Stimulated activated CD4-positive, alpha-beta T cell treated with anti-CD3 and anti-CD28 coated beads, Interleukin-4, amount 100 ng/mL, for 24 hours (primary cell): ENCODE measurements at places on chromosomes 3 and 15.

DNA sequence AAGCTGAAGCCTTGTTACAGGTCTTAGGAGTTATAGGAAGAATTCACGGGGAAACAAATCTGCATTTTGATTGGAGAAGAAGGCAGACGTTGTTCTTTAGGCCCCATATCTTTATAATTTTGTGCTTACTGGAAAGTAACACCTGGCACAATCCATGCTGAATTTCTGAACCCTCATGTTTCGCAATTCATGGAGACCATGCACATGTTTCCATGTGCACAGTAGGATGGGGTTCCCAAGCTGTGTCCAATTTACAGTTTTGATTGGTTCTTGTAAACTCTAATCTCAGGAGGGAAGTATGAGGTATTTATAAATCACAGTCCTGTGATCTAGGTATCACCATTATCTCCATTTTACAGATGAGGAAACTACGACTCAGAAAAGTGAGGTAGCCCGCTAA lies 7.8 kb upstream of the SCAANT1 start:
- DNase-seq: no peak

DNA sequence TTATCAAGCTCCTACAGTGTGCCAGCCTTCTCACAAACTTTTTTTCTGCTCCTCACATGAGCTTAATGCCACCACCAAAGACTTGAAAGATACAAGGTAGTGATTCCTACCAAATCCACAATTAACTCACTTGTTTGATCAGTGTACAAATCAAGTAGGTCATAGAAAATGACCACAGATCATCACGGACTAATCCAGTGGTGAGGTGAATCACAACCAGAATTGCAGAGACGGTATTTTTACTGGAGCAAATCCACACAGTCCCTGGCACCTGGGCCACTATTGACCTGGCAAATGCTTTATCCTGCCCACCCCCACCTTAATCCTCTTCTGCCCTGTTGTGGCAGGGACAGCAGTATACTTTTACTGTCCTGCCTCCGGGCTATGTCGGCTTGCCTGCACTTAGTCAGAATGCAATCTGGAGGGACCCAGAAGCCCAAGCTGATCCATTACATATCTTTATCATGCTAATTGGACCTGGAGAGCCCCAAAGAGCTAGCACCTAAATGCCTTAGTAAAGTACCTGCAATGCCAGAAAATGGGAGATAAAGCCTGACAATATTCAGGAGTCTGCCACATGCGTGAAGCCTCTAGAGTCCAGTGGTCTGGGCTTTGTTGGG lies 83.9 kb upstream of the CDV3 start:
- DNase-seq: no peak

- no peak for DNase-seq
These were observed 69.8 kb downstream of the FEM1B start for GRCh38 chr15:68347392-68347791.

DNA sequence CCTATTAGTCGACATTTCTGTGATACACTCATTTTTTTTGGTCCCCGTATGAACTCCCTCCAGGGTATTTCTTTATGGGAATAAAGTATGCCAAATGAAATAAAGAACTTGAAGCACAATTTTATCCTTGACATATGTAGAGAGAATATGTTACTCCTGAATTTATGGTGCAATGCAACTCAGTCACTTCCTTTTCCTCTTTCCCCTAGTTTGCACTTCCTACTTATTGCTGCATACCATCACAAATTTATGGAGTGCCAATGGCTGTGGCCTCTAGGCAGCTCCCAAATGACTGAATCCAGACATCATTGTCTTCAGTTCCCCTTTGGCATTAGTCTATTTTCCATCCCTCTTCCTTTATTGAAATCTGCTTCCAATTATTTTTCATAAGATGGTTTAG lies 403.5 kb downstream of the FHIT start:
- DNase-seq: no peak

DNA sequence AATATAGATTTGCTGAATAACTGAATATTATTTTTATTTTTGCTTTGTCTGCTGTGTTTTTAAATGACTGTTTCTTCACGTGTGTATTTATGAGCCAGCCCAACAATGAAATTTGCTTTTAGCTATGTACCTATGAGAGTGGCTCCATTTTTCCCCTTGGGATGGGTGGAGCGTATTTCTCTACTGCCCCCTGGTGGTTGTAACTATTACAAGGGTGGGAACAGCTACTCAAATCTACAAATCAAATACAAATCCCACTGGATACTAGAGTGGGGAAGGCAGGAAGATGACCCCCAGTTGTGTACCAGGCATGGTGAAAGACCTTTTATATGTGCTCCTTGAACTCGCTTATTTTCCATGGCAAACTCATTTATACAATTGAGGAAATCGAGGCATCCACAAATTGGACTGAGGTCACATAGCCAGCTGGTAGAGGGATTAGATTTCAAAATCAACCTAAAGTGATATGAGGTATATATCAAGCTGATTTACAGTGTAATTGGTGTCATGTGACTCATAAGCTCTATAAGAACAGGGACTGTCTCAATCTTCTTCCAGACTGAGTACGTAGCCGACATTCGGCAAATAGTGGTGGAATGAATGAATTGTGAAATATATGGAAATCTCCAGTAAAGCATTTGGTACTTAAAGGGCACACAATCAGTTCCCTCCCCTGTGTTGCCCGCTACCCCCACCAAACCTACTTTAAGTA lies 69.5 kb upstream of the VEPH1 start:
- peak; percentile 16 for DNase-seq

- DNase-seq: peak; percentile 61
These were observed 815 bp downstream of the ULK4 start for GRCh38 chr3:41960826-41961750.

DNA sequence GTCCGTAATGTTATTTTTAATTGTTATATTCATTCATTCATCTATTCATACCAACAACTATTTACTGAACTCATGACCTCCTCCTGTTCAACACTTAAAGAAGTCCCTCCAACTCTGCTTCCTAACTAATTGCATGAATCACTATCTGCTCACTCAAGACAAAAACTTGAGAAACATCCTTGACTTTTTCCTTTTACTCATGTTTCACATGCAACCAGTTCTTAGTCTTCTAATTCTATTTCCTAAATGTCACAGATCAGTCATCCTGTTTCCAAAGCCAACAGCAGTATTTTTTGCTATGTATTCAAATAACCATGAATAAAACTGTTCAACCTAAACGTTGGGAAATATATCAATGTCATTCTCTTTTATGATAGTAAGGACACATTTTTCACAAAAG lies 124.6 kb upstream of the GBE1 start:
- no peak for DNase-seq

- no peak for DNase-seq
These were observed 13.4 kb upstream of the BMF start for GRCh38 chr15:40121911-40122638.

DNA sequence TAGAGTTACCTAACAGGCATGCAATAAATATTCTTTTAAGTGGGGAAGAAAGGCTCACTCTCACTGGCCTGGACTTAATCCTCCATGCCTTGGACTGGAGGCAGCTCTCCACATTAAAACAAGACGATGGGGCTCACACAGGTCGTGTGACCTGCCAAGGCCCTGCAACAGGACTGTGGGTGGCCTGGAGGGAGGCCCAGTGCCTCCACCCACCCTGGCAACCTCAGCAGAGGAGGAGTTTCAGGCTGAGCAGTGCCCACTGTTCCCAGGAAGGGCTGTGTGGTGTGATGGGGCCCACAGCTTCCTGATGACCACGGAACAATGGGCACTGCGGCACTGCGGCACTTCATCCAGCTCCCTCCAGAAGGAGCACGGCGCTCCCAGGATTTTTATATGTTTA lies 5.5 kb downstream of the UROC1 start:
- no peak for DNase-seq

DNA sequence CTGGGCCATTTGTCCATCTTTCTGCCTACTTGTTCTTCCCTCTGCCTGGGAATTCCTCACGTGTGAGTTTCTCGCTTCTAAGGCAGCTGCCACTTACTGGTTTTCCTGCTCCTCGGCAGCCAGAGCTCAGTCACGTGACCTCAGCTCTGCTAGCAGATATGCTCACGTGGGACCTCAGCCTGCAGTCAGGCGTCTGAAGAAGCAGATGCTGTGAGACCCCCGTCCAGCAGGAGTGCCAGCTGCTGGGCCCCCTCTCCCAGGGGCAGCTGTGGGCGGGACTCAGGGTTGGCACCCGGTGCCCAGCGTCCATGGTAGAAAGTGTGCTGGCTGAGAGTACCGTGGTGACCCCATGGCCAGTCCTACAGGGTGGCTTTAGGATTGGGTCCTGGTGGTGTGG lies 161.3 kb upstream of the TLE3 start:
- peak; percentile 56 for DNase-seq

DNA sequence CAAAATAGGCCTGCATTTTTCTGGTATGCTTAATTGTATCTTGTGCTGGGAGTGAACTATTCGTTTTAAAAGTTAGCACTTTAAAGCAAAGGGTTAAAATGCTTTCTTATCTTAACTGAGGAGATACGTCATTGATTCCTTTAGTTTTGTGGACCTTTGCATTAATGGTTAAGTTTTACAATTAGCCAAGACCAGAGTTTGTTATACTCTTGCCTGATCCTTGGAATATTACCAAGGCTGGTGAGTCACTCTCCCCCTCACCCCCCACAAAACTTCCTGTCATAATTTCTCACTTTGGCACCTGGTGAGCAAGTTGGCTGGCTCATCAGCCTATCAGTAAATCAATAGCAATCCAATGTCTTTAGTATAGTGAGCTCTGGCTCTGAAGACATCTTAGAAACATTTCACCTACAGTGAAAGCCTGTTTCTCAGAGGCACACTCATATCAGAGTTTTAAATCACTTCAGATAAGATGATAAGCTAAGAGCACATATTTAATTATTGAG lies 26.7 kb downstream of the SLC2A2 start:
- DNase-seq: no peak

DNA sequence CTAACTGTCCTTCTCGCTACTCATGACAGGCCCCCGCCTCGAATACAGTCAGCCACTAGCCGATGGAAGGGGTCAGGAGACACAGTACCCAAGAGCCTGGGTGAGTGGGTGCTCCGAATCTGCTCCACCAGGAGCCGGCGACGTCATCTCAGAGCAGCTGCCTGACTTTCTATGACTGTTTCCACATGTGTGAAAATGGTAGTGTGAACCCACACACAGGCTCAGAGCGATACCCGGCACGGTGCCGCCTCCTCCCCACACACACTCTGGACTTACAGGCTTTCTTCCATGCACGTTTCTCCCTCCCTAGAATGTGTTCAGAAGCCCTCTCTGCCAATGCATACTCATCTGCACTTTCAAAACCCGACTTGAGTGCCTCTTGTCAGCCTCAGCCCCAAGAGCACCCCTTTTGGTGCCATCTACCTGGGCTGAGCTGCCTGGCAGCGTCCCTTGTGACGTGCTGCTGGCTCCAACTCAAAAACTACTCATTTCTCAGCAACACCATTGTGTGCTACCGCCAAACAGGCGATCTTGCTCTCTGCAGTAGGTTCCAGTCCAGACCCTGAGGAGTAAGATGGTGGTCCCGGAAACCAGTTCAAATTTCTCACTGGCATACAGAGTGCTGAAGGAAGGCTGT lies 29.7 kb downstream of the VGLL4 start:
- no peak for DNase-seq

GRCh38 chr3:174776636-174777035 lies 82.5 kb upstream of the NAALADL2 start:
- no peak for DNase-seq

DNA sequence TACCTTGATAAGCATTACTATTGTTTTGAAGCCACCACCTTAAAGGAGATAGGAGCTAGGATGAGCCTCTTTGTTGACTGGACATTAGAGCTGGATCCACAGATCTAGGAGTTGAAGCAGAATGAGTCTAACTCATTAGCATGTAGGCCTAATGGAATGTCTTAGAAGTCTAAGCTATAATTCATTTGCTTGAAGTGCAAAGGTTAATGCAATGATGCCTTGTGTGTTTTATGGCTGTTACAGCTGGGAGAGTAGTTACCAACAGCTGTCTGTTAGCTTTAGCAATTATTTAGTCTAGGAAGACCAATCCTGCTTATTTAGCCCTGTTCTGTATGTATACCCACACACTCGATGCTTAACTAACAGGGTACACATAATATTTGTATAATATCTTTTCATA lies 419.3 kb downstream of the TUSC7 start:
- DNase-seq: no peak

GRCh38 chr3:44106756-44107155 lies 134.9 kb upstream of the TOPAZ1 start:
- DNase-seq: no peak

DNA sequence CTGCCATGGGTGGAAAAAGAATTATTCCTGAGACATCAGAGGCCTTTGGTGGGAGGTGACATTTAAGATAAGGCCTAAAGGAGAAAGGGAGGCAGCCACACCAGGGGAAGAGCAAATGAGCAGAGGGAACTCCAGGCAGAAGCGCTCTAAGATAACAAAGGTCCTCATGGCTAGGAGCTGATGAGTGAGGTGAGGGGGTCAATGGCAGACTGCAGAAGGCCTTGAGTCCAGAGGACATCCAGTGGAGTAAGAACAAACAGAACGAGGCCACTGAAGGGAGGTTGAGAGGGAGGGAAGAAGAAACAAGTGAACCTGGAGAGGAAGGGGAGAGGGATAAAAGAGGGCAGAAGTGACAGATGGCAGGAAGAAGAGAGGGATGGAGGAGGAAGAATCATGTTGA lies 97.3 kb downstream of the CTNNB1 start:
- DNase-seq: no peak

GRCh38 chr15:31346367-31347066 lies 19.9 kb downstream of the KLF13 start:
- DNase-seq: peak; percentile 41

- DNase-seq: no peak
These were observed 48.5 kb upstream of the SLC4A7 start for GRCh38 chr3:27532426-27533260.

DNA sequence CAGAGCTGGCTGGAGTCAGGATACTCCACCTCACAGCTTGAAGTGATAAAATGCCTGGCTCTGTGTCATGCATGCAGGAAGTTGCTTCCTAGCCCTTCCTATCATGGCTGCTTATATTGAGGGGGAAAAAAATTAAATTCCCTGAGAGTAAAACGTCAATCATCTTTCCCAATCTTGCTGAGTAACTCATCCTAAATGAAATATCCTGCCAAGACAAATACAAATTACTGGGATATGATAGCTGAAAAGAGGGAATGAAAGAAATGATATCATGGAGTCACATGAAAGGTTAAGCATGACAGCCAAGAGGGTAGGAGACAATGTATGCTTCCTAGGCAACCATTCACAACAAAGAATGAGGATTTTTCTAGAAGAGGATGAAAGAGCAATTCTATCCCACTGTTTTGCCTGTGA lies 110.6 kb downstream of the ABI3BP start:
- no peak for DNase-seq

GRCh38 chr3:53730576-53730975 lies 115.6 kb downstream of the CHDH start:
- no peak for DNase-seq

GRCh38 chr3:35413483-35413882 lies 225.8 kb upstream of the ARPP21 start:
- no peak for DNase-seq

- DNase-seq: no peak
These were observed 556 bp downstream of the CHP1 start for GRCh38 chr15:41231422-41232226.
